ENCODE measurements at places on chromosomes 5 and 9.

DNA sequence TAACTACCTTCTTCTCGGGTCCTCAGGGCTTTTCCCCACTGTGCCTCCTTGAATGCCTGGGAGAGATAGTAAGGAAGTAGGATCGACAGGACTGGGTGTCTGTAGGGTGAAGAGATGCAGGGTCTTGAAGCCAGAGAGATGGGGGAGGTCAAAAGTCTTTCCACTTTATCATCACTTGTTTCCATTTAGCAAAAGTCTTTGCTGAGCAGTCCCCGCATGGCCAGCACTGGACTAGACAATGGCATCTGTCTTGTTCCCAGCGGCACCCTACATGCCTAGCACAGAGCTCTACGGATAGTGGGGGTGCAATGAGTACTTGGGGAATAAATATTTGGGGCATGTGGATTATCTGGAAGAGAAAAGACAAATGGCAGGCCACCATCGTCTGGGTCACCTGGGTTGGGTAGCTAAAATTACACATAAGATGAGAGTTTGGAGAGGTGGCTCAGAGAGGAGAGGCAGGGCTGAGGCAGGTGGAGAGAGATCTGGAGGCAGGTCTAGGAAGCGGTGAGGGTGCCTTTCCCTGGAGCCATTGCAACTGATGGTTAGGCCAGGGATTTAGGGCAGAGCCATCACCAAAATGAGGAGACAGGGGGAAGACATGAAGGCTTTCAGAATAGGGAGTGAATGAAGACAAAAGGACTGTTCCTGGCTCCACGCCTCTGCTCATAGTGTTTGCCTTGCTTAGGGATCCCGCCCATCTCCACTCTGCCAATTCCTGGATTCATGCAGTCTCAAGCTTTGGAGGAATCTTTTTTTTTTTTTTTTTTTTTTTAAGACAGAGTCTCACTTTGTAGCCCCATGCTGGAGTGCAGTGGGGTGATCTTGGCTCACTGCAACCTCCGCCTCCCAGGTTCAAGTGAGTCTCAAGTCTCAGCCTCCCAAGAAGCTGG lies 250.8 kb upstream of the KLF4 start:
- DNase-seq, result no peak

DNA sequence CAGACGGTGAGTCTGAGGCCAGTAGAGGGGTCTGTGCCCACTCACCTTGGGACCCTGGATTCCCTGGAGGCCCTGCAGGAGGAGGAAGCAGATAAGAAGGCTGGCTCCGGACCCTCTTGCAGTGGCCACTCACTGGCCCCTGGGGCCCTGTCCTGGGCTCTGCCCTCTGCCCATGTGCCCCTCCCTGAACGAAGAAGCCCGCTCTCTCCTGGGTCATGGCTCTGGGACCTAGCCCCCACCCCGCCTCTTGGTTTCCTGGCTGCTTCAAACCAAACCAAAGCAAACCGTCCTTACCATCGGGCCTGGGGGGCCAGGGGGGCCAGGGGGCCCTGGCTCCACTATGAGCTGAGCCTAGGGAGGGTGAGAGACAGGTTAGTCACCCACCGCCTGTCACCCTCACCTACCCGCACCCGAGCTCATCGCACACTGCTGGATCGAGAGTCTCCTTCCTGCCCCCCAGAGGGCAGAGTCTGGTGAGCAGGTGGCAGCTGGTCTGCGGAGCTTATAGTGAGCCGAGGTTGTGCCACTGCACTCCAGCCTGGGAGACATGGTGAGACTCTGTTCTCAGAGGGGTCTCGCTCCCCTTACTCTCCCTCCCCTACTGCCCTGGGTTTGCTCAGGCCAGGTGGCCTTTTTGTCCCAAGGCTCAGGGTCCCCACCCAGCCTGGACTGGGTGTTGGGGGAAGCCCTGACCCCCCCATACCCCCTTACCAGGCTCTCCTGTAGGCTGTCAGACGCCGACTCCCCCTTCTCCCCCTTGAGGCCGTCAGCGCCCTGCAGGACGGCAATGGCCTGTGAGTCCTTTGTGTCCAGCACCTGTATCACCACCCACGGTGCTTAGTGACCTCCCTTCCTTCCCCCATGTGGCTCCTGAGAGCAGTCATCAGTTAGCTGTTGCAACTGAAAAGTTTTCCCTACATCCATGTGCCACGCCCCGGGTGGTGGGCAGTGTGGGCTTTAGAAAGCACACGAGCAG lies 15.2 kb upstream of the PHYKPL start:
- peak; percentile 41 for DNase-seq

GRCh38 chr5:76720988-76721569 lies 5.2 kb downstream of the F2R start:
- no peak for DNase-seq

GRCh38 chr5:8770431-8770830 lies 775.4 kb downstream of the SEMA5A start:
- no peak for DNase-seq

DNA sequence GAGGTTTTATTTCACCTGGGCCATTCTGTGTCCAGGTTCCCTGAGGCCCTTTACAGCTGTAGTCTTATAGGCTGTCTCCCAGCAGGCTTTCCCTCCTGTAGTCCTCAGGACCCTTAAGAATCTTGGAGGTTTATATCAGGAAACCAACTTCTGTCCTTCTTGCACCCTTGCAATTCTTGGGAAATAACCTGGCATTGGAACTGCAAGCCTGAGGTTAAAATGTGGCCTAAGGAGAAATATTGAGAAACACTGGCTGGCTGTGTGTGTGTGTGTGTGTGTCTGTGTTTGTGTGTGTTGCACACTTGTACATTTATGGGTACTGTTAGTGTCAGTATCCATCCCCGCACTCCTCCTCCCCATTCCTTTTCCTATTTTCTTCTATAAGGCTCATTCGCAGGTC lies 168.9 kb downstream of the PAPPA start:
- no peak for DNase-seq

GRCh38 chr9:16033253-16033652 lies 480.4 kb downstream of the CCDC171 start:
- no peak for DNase-seq

DNA sequence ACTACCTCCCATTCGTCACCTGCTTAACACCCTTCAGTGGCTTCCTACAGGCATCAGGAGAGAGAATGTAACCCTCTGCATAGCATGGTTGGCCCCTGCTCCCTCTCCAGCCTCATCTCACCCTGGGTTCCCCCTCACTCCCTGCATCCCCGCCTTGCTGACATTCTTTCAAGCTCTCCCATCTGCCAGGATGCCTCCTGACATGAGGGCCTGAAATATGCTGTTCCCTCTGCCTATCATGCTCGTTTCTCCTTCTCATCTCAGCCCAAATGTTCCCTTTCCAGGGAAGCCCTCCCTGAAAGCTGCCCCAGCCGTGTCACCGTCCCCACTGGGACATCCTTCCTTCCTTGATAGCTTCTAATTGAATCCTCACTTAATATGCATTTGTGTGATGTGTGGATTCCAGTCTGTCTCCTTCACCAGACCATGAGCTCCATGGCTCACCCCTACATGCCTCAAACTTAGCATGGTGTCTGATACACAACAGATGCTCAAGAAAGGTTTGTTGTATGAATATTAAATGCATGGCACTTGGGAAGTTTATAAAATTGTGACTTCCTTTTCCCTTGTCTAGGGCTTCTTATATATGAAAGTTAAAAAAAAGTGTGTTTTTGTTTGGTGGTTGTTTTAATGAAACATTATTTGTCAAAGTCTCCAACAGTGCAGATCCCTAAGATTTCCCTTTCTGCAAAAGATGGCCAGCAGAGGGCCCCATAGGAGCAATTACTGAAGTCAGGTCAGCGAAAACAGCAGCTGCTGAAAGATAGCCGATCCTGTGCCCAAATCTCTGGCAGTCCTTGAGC lies 7.3 kb upstream of the C5orf58 start:
- DNase-seq, result peak; percentile 76

- DNase-seq, result no peak
Measured at GRCh38 chr5:171647043-171647903, 138.3 kb upstream of the SMIM23 start.

DNA sequence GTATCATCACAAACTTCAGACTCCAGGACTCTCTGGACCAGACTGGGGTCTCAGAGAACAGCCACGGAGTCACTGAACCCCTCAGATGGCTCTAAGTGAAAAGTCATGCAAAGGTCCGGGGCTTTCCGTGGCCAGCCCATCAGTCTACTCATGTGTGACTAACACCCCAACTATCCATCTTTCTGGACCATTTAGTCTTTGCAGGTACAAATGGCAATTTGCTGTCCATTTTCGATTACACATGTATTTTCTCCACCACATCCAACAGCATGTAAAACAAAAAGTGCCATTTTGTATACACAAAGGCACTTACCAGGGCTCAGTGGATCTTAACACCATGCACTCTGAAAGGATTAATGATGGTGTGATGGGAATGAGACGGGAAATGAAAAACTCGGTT lies 387.7 kb downstream of the BNC2 start:
- DNase-seq, result no peak

GRCh38 chr5:66796305-66797292 lies 200.4 kb downstream of the MAST4 start:
- no peak for DNase-seq

- peak; percentile 87 for DNase-seq
Measured at GRCh38 chr9:137459152-137459600, at the start of gene NSMF. NSMF (minus strand) TSS chr9:137459334; CDS start chr9:137459102, 232 bp downstream.

DNA sequence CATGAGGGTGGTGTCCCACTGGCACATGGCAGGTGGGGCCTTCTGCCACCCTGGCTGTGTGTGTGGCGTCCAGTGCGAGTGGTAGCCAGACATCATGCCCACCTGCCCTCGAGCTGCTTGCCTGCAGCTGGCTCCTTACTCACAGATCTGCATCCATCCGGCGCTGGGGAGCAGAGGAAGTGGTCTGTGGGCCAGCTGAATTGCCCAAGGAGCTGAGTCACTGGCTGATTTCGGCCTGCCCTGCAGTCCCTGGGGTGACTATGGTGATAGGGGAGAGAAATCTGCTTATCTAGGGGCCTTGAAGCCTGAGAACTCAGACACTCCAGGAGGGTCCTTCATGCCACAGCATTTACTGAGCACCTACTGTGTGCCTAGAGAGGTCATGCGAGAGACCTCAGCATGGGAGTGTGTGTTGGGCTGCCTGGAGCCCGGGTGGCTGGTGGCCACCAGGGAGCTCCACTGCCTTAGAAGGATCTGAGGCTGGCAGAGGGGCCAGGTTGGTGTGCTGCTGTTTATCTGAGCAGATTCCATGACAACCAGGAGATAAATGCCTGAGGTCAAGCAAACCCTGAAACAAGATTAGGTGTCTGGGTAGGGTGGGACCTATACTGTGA lies 57.1 kb downstream of the SLC22A5 start:
- peak; percentile 80 for DNase-seq

DNA sequence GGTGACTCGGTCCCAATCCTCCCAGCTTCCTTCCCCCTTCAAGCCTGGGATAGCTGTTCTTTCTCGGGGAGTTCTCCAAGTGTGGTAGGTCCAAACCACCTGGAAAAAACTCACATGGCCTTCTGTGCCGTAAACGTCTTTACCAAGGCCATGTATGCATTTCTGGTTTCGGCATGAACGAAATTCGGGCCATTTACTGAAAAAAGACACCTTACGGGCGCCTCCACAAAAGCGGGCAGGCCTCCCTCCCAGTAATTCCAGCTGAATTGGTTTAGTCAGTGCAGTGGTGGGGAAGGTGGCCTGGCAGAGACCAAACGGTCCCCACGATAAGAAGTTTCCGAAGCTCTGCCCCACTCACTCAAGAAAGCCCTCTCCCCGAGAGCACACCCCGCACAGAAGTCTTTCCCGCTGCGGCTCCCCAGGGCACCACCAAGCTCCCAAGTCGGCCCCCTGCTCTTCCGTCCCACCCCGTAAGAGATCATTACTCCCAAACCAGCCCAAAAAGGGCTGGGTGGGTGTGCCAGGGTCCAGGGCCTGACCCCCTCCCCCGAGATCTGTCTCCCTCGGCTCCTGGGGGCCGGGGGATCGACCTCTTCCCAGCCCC lies 86.3 kb upstream of the MELK start:
- DNase-seq, result no peak

DNA sequence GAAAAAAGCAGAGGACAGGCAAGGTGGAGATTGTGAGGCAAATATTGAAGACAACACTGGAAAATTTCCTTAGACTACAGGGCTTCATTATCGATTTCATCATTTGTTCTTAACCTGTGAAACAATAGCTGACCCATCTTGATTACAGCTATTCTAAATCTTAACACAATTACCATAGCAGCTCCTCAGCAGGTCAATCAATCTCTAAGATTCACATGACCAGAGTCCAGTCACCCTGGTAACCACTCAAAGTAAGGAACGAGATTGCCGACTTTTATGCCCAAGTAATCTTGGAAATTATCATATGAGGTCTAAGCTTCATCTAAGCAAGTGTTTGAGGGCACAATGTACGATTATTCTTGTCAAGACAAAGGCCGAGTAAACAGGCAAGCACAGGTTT lies 93.8 kb downstream of the TTC39B start:
- DNase-seq, result no peak

DNA sequence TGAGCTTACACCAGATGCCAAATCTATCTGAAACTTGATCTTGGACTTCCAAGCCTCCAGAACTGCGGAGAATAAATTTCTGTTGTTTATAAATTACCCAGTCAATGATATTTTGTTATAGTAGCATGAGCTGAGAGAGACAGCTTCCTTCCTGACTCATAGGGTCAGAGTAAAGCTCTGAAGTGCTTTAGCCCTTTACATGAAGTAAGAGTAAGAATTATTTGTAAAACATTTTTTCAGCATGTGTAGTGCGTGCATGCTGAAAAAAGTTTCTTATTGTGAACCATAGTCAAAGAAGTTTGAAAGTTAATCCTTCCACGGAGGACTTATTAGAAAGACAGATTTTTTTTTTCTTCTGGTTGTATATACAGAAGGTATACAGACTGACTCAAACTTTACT lies 172.4 kb downstream of the DMRT2 start:
- DNase-seq, result no peak

DNA sequence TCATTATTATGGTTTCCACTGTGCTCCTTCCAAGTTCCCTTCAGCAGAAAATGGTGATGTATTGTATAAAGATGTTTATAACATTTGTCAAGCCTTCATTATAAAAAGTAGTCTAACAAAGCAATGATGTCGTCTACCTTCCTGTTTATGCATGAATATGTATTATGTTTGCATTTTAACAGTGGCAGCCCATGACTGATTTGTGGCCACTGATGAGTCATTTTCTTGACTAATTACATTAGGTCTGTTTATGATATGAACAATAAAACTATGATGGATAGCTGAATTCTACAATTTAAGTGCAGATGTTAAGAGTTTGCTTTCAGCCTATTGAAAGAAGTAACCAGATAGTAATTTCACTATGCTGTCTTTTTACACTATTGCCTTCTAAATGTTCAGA lies 75.4 kb upstream of the ADAMTS19 start:
- DNase-seq, result no peak

- DNase-seq, result no peak
Measured at GRCh38 chr5:172534229-172535107, 80.1 kb upstream of the SH3PXD2B start.

DNA sequence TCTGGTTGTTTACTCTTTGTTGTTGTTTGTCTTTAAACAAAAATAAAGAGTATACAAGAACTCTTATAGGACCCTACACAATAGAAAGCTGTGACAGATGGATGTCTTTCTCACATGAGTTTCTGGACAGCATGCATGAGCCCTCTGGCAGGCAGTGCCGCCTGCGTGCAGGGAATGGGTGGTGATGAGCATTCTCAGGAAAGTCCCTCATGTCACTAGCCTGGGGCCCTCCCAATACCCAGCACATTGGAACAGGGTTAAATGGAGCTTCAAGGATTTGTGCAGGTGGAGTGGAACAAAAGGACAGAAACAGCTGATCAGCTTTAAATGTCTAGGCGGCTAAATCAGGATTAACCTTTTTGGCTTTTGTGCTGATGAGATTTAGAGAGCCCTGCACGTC lies 181.0 kb upstream of the CD180 start:
- no peak for DNase-seq

All from CD4-positive, alpha-beta T cell treated with Interleukin-4 for 4 hours (primary cell).